Stimulated activated CD4-positive, alpha-beta T cell treated with anti-CD3 and anti-CD28 coated beads, Interleukin-1b, Interleukin-23, amount 100 ng/mL, for 24 hours (primary cell): ENCODE measurements at places on chromosomes 1 and 21.

- DNase-seq: no peak
These were observed 100.5 kb upstream of the COL11A1 start for GRCh38 chr1:103208844-103209243.

DNA sequence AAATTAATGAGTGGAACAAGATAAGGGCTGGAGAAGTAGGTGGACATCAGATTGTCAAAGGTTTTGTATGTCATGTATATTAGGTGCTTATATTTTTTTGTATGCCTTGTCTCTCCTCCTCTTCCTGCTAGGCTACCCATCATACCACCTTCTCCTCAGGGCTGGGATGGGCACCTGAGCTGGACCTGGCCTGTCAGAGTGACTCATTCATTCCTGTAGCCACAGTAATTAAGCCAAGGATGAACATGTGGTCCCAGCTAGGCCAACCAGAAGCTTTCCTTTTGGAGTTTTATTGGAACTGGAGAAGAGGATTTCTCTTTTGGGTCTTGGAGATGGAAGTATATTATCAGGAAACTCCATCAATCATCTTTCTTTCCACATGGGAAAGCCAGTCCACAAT is 21.2 kb downstream of the PTGS2 start:
- DNase-seq: no peak

DNA sequence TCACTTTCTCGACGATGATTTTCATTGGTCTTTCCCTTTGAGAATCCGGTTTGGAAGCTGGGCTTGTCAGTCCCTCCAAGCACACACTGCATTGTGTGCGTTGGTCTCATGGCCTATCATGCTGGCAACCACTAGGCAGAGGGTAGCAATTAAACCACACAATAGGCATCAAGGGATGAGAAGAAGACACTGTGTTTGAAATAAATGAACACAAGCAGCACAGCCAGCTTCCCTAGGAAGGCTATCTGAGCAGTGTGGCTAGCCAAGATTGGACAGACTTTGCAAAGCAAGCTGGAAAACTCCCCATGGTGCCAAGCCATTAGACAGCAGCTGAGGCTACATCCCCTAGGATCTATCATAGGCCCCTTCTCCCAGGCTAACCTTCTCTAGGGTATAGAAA is 288.7 kb downstream of the NUF2 start:
- no peak for DNase-seq

- DNase-seq: no peak
These were observed 35.7 kb downstream of the SDC3 start for GRCh38 chr1:30872948-30873263.

- DNase-seq: no peak
These were observed 9.5 kb downstream of the MTHFR start for GRCh38 chr1:11796036-11796828.
